Upper lobe of left lung (tissue), 6 donors: ENCODE measurements at places on chromosomes 7 and 10.

- no peak for DNase-seq
These were observed 57.9 kb downstream of the ELFN1 start for GRCh38 chr7:1727812-1728570.

DNA sequence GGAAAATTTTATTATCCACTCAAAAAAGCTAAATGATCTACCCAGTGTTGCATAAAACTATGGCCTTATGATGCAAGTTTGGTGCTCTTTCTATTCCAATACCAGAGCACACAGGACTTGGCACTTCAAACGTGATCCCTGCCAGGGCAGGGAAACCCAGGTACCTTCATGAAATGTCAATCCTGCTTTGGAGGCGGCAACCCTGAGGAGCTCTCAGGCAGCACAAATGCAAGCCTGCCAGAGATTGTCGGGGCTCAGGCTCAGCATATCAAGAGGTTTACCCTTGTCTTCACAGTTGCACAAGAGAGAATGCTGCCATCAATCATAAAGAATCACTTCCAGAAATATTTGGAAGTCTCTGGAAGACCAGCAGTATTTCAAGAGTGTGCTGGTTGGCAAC is 151.5 kb downstream of the GLI3 start:
- DNase-seq, result no peak

DNA sequence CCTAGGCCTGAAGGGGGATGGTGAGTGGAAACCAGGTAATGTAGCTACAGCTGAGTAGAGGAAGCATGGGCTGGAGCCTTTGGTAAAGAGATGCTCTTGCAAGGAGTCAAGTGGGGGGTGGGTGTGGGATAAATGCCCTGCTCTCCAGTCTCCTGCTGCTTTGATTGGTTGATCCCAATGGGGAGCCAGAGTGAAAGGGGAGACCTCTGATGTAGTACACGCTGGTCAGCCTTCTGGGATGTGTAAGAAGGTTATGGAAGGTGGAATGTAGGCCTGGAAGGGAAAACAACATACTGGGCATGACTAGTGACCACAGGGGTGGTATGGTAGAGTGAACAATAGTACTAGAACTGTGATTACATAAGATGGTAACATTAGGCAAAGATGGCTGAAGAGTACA is 44.3 kb downstream of the TET1 start:
- no peak for DNase-seq

DNA sequence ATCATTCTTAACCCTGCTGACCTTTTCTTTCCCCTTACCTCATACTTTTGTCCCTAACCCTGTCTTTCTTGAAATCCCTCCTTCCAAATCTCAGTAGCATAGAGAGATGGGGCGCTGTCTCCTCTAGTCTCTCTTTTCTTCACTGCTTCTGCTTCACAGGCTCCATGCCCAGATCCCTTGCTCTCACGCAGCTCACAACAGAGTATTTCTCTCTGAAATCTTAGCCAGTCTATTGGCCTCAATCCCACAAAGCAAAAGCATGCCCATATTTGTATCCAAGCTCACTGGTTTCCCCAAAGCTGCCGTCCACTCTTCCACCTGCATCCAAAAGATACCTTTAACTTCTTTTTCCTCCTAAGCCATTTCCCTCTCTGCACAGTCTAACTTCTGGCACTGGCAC is 526.8 kb downstream of the PLXDC2 start:
- no peak for DNase-seq

GRCh38 chr7:27162561-27163287 is 2.6 kb downstream of the HOXA9 start:
- DNase-seq, result no peak

DNA sequence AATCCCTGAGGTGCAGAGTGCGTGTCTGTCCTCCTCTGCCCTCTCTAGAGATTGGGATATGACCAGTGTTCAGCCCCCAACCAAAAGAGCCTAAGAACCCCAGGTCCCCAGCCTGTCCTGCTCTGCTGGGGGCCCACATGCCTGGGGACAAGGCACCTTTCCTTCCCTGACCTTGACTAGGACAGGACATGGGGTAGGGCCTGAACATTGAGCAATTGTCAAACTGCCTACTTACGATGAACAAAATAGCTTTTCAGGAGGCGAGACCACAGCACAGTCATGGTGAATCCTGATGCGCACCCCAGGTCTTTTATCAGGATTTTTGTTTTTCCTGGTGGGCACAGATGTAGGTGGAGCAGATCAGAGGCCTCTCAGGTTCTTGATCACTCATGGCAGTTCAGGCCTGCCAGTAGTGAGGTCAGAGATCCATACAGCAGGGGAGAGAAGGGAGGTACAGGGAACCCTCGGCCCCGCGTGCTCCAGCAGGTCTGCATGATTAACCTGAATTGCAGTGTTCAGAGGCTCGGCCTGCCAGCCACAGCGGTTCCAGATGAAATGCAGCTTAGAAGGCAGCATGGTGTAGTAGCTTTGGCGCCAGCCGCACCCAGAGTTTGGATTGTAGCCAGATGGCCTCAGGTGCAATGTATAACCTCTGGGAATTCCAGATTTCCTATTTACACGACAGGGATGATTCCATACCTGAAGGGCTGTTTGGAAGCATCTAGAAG is 191.3 kb downstream of the CUX1 start:
- no peak for DNase-seq

DNA sequence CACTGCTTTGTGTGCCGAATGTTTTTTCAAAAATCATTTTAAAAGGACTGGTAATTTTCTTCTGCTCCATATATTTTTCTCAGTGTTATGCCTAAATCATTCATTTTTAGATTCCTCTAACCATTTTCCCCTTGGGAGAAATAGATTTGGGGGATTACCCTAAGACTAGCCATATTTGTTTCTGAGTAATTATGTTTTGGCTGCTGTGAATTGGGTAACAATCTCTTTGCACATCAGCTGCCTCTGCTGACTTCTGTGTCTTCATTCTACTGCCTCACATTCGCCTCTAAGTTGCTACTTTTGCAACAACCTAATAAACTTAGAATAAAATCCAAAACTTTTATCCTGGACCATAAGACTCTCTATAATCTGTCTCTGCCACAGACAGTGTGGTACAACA is 18.5 kb upstream of the MRC1 start:
- no peak for DNase-seq

DNA sequence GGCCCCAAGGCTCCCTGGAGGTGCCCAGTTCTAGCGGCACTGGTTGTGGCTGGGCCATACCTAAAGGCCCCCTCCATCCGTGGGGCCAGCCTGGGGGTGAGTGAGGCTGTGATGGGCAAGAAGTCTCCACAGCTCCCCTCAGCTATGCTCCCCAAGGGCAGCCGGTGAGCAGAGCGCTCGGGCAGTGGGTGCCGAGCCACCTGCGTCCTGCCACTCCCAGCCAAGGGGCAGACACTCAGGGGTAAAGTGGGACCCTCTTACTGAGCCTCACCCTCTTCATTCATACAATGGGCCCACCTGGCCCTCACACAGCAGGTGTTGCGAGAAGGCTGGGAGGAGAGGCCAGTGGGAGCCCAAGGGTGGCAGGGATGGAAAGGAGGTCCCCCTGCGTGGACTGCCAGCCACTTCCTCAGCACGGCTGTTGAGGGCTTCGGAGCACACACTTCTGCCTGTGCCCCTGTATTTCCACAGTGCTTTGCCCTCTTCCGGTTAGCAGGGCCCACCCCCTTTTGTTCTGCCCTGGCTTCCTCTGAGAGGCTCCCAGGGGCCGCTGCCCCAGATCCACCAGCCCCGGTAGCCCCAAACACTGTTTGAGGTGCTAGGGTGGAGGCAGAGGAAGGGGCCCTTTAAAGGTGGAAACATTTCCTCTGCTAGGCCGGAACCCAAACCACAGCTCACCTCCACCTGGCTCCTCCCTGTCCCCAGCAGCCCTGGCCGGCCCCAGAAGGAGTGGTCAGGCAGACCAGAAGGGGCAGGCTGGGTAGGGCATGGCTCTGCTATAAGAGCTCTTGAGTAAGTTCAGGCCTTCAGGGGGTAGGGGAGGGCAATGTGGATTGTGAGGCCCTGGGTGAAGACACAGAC is 16.4 kb upstream of the C10orf105 start:
- peak; percentile 71 for DNase-seq

GRCh38 chr7:41576166-41576565 is 126.7 kb downstream of the INHBA start:
- no peak for DNase-seq

DNA sequence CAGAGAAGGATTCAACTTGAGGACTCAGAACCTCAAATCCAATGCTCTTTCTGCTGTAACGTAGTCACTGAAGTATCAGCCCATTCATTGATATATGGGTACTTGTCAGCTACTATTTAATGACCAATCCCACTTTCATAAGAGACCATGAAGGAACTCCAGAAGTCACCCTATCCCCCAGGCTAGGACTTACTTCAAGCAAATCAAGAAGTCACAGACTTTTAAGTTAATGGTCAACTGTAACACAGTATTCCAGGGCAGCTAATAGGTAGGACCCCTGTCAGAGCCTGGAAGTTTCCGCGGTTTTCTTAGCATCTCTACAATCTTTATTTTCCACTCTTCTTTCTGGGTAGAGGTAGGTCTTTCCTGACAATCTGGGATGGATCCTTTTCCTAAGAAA is 269.9 kb downstream of the POU6F2 start:
- no peak for DNase-seq

DNA sequence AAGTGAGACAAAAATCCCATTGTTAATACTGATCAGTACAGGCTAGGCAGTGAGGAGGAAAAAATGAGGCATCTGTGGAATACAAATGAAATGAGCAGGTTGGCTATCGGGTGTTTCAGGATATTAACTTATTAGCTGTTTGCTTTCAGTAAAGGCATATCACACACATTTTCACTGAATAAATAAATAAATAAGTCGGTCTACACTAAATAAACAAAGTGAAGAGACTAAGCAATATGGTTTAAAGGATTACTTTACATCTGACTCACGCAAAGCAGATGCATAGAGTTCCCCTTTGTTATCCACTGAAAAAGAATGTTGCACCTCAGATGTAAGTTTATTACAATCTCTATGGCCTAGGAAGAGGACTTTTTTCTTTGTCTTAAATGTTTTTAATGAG is 6.3 kb upstream of the SEMA3A start:
- DNase-seq, result no peak

- no peak for DNase-seq
These were observed 154.9 kb downstream of the SDHAF3 start for GRCh38 chr7:97272237-97272975.

- no peak for DNase-seq
These were observed 172.3 kb downstream of the RAPGEF5 start for GRCh38 chr7:22184549-22185199.

- DNase-seq, result no peak
These were observed 87.0 kb downstream of the AUTS2 start for GRCh38 chr7:69685293-69685631.

- DNase-seq, result no peak
These were observed 36.6 kb downstream of the TRUB1 start for GRCh38 chr10:114974625-114975024.
